ENCODE measurements at places on chromosomes 7 and 10. TPM values are rescaled to one million over a fixed set of nuclear protein-coding genes. Genes with fewer than 3 reads are reported as not detected.

Gene SORCS1
- not detected for total RNA-seq

Gene ERVW-1
- not detected for total RNA-seq

Gene SUGCT
- total RNA-seq = 4.3 TPM

Gene TMEM130
- 8.4 TPM for total RNA-seq

Gene DGKI
- 1.1 TPM for total RNA-seq

Gene MEIG1
- not detected for total RNA-seq

Gene SLC26A5
- not detected for total RNA-seq

Gene PARD3
- total RNA-seq = 19.7 TPM

Gene SH2D4B
- total RNA-seq = not detected

Gene AKR1C2
- total RNA-seq = 144 TPM

Gene FAM241B
- total RNA-seq = not detected

Gene FEZF1
- total RNA-seq = not detected

Gene ANKRD30A
- total RNA-seq = not detected

Gene NAPEPLD
- 11.2 TPM for total RNA-seq

Gene GALNT11
- total RNA-seq = 38.6 TPM

Gene LLCFC1
- total RNA-seq = not detected

Gene ARHGEF35
- total RNA-seq = 2.9 TPM

Gene OPN1SW
- not detected for total RNA-seq

Gene AGBL3
- 7.0 TPM for total RNA-seq

Gene PNLIP
- not detected for total RNA-seq

Gene ACTL6B
- not detected for total RNA-seq

Gene LRMDA
- total RNA-seq = 1.2 TPM

Gene CPEB3
- total RNA-seq = 1.7 TPM

Gene HOXA1
- total RNA-seq = not detected

Gene CCM2
- 35.7 TPM for total RNA-seq

Gene TMEM178B
- total RNA-seq = under 0.01 TPM

Gene WDR37
- total RNA-seq = 15.5 TPM

Gene LUC7L2
- 32.3 TPM for total RNA-seq

Gene PRKG1
- total RNA-seq = 13.7 TPM

Gene ABCC2
- total RNA-seq = 1.8 TPM

Gene PRRT4
- total RNA-seq = 0.56 TPM

Gene INA
- total RNA-seq = 0.12 TPM

Gene PALD1
- 2.8 TPM for total RNA-seq

Gene TSPAN15
- 5.5 TPM for total RNA-seq

Gene ATRNL1
- total RNA-seq = under 0.01 TPM

Gene ZNF365
- 0.05 TPM for total RNA-seq

Gene PRLHR
- not detected for total RNA-seq

Gene PVRIG
- not detected for total RNA-seq

Gene LIPK
- not detected for total RNA-seq

Gene DPP6
- not detected for total RNA-seq

Gene HACD1
- total RNA-seq = 2.1 TPM

Gene NPFFR1
- not detected for total RNA-seq
